Activated naive CD4-positive, alpha-beta T cell (primary cell): ENCODE measurements at places on chromosomes 5 and 9.

GRCh38 chr5:54150841-54151240, 159.5 kb downstream of the ARL15 start:
- DNase-seq = no peak

- no peak for DNase-seq
Measured at GRCh38 chr5:120463991-120464626, at the start of gene PRR16. TSS of gene PRR16 (plus strand) at chr5:120464300.

DNA sequence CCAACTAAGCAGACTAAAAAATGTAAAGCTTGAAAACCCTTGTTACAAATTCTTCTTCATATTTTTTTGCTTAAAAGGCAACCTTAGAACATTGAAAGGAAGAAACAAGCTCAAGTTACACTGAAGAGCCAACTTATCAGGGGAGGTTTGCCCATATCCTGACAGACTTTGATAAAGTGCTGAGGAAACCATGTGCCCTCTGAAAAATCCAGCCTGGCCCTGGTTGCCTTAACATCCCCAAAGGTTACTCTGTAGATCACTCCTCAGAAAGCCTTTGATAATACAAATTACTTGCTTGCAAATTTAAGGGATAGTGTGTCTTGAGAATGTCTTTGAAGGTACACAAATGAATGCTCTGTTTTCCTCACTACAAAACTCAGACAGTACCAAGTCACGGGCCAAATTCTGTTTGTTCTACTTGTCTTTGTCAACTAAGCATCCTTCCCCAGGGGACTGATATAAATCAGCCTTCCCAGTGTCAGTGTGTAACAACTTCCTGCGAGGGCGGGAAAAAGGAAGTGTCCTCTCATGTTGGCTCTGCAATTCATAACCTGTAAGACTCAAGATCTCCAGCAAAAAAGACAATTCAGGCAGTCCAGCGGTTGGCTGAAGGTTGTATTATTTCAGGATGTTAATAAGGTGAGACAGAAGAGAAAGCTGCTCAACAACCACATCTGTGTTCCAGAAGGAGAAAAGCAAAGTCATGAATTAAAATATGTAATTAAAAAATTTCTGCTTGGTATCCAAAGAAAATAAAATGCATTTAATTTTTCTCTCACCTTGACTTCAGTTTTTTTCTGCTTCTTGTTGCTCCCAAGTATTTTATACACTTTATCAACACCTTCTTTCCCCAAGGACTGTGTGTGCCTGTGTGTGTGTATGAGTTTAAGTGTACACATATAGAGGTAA, 199.9 kb downstream of the PIK3R1 start:
- no peak for DNase-seq

DNA sequence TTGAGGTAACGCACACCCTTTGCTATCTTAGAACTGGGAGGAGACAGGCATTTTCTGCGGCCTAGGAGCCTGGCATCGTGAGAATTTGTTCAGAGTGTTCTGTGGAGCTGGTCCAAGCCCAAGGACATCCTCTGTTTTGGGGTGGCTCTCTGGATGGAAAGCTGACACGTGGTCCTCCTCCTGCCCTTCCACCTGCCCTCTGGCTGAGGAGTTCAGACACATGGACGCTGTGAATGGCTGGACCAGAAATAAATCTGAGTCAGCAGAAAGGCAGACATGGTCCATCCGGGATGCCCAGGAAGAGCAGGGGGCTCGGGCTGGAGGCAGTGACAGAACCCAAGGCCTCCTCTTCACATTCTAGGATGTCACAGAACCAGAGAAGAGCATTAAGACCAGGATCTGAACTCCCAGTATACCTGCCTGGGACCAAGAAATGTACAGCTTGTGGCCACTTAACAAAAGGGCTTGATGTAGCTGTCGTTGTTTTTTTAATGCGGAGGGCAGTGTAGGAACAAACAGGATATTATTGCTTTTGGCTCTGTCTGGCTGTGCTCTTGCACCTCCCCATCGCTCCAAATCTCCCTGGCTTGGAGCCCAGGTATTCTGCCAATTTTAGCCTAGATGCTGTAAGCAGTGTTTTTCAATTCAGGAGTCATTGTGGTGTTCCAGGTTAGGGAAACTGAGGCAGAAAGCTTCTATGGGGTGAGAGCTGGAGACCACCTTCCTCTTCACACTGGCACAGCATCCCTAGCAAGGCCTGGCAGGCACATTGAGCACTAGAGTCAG, 2.4 kb downstream of the CKMT2 start:
- DNase-seq = no peak

DNA sequence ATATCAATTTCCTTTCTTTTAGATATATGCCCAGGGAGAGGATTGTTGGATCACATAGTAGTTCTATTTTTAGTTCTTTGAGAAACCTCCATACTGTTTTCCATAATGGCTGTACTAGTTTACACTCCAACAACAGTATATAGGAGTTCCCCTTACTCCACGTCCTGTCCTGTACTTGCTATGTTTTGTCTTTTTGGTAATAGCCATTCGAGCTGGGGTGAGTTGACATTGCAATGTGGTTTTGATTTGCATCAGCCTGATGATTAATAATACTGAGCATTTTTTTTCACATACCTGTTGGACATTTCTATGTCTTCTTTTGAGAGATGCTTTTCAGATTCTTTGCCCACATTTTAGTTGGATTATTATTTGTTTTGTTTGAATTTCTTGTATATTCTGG, 445.9 kb downstream of the NTRK2 start:
- no peak for DNase-seq

- DNase-seq = no peak
Measured at GRCh38 chr5:172634106-172634899, 6.8 kb upstream of the NEURL1B start.

DNA sequence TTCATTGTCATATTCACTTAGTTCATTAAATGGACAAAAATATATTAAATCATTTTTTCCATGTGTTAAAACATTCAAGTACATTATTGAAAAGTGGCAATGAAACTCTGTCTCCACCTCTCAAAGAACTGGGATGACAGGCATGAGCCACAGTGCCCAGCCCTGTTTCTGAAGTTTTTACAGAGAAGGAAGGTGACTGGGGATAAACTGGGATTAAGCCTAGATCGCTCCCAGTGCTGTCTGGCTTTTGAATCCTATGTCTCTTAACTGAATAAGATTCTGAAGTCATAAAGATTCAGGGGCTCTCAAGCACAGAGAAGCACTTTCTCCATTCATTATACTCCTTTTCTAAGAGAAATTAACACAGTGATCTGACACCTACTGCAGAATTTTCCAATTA, 88.3 kb downstream of the SLC38A9 start:
- no peak for DNase-seq

DNA sequence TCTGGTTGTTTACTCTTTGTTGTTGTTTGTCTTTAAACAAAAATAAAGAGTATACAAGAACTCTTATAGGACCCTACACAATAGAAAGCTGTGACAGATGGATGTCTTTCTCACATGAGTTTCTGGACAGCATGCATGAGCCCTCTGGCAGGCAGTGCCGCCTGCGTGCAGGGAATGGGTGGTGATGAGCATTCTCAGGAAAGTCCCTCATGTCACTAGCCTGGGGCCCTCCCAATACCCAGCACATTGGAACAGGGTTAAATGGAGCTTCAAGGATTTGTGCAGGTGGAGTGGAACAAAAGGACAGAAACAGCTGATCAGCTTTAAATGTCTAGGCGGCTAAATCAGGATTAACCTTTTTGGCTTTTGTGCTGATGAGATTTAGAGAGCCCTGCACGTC, 181.0 kb upstream of the CD180 start:
- no peak for DNase-seq

DNA sequence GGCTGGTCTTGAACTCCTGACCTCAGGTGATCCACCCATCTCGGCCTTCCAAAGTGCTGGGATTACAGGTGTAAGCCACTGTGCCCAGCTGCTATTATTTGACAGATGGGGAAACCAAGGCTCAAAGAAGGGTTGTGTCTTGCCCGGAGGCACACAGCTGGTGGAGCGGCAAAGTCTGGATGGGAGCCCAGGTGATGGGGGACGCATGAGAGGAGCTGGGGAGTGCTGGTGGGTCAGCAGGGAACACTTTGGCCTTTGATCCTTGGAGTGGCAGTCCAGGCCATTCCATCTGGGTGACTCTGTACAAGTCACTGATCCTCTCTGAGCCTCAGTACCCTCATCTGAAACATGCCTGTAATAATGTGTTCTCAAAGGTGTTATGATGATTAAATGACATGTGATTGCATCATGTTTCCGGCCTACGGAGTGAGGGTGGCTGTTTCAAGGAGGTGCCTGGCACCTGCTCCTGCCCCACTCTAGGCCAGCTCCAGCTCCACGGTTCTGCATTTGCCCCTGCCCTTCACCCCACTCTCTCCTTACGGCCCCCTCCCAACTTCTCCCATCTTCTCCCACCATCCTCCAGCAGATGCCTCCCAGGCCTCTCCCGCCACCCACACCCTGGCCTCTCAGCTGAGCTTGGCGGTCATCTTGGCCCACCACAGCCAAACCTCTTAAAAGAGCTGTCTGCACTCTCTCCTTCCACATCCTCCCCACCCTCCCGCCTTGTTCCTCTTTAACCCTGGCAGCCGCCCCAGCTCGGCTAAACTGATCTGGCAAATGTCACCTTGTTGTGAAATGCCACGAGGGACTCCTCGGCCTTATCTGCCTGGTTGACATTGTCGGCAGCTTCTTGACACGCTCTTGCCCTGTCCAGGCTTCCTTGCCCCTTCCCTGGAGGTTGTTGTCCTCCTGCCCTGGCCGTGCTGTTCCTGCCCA, 5.5 kb upstream of the DBN1 start:
- DNase-seq = no peak

GRCh38 chr9:134962973-134963364, 45.3 kb upstream of the FCN1 start:
- no peak for DNase-seq

GRCh38 chr9:121498150-121498486, 1.5 kb downstream of the GGTA1 start:
- DNase-seq = no peak

- DNase-seq = no peak
Measured at GRCh38 chr9:130313103-130313858, 47.7 kb downstream of the HMCN2 start.

- no peak for DNase-seq
Measured at GRCh38 chr5:115377468-115378217, 81.2 kb upstream of the CCDC112 start.

GRCh38 chr9:12916042-12916441, 141.2 kb downstream of the LURAP1L start:
- no peak for DNase-seq

- no peak for DNase-seq
Measured at GRCh38 chr5:151740336-151740942, 18.0 kb downstream of the ATOX1 start.

DNA sequence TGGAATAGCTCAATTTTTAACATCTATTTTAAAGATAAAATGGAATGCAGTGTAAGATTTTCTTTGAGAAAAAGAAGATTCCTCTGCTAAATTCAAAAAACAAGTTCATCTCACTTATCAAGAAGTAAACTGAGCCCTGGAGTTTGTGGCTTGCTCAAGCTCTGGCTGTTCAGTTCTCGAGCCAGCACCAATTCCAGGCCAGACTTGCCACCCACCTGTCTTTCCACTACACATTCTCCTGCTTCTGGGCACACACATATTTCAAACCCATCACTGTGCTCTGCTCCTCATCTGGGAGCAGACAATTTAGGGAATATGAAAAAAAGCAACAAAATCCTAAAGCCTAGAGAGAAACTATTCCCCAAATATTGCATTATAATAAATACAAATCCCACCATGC, 424.5 kb downstream of the ENC1 start:
- DNase-seq = no peak

GRCh38 chr5:116378007-116378776, 196.4 kb downstream of the SEMA6A start:
- no peak for DNase-seq

- DNase-seq = no peak
Measured at GRCh38 chr9:69535911-69536310, 136.3 kb downstream of the APBA1 start.

DNA sequence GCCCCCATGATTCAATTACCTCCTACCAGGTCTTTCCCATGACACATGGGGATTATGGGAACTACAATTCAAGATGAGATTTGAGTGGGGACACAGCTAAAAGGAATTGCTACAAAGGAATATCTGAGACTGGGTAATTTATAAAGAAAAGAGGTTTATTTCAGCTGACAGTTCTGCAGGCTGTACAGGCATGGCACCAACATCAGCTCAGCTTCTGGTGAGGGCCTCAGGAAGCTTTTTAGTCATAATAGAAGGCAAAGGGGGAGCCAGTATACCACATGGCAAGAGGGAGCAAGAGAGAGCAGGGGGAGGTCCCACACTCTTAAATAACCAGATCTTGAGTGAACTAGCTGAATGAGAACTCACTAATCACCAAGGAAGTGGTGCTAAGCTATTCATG, 11.2 kb upstream of the ALDOB start:
- no peak for DNase-seq

- DNase-seq = no peak
Measured at GRCh38 chr5:15502208-15502607, 2.2 kb downstream of the FBXL7 start.

DNA sequence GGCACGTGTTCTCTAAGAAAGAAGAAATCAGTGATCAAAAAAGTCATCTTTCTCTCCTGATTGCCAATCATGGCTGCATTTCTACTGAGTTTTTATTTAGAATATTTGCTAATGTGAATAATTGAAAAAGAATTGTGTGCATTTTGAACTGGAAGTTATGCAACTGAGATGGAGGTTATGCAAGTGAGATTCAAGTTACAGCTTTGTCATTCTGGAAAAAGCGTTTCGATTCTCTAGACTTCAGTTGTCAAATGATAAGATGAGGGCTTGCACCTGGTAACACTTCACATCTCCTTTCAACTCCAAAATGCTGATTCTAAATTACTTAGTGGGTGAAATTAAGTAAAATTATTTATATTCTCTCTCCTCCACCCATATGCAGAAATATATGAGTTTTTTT, 36.4 kb downstream of the C6 start:
- no peak for DNase-seq

DNA sequence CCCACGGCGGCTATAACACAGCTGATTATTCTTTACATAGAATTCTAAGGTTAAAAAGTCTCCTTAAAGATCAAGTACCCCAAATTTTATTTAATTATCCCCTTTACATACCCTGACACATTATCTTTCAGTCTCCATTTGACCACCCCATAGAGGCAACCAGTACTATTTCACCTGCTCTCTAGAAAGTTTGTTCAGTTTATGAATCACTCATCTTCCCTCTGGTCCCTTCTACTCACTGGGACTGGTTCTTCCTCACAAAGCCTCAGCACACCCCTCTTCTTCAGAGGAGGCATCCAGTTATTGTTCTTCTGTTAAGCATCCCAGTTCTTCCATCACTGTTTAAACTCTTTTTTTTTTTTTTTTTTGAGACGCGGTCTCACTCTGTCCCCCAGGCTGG, 42.8 kb downstream of the PPP1R2B start:
- DNase-seq = no peak
